ENCODE measurements at places on chromosomes 1 and 21.

DNA sequence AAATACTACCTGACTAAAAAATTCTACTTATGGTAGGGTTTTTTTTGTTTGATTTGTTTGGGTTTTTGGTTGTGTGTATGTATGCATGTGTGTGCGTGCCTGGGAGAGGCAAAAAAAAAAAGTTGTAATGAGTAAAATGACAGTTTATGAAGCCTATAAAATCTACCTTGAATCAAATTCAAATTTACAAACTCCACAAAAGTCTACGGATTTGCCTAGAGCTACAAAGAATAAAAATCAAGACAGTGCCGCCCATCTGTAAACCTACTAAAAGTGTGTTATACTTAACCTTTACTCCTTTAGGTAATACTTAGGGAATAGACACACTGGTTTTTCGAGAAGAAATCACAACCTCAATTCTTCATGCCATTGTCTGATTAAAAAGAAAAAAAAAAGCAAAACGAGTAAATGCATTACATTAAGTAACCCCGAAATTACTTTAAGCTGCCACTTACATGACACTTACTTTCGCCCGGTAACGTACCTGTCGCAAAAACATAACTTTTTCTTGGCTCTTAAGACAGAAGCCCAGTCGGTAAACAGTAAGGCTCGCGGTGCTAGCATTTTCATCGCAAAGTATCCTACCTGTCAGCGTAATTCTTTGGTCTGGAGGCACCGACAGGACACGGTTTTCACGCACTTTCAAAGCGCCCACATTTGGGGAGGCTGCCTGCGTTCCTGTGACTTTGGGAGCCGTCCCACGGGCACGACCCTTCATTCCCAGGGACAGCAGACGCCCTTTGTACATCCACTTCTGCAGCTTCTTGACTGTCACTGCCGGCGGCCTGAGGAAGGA is 951 bp downstream of the SYDE2 start:
- no peak for DNase-seq

- no peak for DNase-seq
These were observed 256.3 kb upstream of the IRF2BP2 start for GRCh38 chr1:234866007-234866866.

DNA sequence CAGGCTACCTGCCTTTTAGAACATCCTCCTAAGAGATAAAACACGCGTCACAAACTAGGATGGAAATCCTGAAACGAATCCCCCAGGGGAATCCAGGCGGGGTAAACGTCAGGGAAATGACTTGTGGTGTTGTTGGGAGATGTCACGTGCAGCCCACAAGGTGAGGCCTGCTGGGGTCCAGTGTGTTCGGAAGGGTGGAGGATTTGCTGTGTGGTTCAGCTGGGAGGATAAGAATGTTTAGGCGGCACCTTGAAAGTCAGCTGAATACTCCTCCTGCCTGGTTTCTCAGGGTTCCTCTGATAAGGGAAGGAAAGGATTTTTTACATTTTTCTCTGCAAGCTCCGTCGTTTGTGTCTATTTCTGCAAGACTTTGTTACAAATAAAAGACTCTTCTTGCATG is 74.7 kb upstream of the EFHD2 start:
- DNase-seq, result no peak

GRCh38 chr1:119449971-119450370 is 35.0 kb downstream of the HSD3B2 start:
- DNase-seq, result no peak

- no peak for DNase-seq
These were observed 85.4 kb downstream of the TBX15 start for GRCh38 chr1:118902711-118903191.

DNA sequence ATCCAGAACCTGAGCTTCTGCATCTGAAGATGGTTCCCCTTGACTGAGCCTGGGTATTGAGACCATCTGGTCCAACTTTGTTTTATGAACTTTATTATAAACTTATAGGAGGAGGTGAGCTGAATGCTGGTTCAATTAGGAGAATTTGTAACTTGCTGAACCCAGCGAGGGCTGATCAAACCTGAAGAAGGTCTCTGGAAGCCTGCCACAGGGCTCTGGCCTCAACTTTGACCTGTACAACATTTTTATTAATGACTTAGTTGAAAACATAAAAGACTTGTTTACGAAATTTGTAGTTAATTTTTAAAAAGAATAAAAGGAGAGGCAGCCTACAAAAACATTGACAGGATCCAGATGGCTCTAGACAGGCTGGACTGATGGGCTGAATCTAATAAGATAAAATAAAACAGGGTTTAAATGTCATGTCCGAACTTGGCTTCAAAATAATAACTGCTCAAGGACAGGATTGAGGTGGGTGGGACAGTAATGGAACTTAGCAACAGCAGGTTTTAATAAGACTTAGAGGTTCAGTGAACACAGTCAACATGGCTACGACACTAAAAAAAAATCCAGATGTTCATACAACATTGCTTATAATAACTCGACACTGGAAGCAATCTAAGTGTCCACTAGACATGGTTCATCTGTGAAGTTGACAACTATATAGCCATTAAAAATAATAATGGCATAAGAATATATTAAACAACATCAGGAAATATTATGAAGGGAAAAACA is 53.4 kb upstream of the GJB5 start:
- DNase-seq, result no peak

DNA sequence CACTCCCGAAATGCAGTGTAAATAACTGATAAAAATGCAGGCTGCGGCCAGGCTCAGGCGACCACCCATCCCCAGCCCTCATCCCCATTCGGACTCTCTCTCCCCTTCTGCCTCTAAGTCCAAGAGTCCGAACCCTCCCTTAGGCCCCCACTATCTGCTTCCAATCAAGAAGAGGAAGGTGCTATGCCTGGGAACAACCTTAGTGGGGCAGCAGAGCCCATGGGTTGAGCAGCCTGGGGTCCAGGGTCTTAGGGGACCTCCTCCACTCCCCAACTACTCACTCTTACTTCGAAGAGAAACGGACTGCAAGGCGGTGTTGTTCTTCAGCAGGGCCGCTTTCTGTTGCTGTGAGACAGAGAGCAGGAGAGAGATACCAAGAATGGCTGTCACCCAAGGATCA is 12.2 kb downstream of the ARHGEF2 start:
- DNase-seq, result no peak

DNA sequence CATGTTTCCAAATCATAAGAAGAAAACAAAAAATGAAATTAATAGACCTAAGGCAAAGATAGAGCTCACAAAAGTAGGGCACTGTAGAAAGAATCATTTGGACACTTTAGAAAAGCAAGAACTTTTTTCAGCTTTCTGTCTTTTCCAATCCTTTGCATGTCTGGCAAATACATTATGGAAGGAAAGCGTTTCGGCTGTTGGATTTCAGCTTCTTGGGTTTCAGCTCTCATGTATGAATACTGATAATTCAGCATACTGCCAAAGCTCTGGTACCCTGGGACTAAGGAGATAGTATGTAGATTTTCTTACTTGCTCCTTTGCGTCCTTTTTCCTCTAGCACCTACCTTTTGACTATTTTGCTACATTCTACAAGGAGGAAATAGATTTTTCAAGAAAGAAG is 375.9 kb downstream of the BRINP3 start:
- no peak for DNase-seq

DNA sequence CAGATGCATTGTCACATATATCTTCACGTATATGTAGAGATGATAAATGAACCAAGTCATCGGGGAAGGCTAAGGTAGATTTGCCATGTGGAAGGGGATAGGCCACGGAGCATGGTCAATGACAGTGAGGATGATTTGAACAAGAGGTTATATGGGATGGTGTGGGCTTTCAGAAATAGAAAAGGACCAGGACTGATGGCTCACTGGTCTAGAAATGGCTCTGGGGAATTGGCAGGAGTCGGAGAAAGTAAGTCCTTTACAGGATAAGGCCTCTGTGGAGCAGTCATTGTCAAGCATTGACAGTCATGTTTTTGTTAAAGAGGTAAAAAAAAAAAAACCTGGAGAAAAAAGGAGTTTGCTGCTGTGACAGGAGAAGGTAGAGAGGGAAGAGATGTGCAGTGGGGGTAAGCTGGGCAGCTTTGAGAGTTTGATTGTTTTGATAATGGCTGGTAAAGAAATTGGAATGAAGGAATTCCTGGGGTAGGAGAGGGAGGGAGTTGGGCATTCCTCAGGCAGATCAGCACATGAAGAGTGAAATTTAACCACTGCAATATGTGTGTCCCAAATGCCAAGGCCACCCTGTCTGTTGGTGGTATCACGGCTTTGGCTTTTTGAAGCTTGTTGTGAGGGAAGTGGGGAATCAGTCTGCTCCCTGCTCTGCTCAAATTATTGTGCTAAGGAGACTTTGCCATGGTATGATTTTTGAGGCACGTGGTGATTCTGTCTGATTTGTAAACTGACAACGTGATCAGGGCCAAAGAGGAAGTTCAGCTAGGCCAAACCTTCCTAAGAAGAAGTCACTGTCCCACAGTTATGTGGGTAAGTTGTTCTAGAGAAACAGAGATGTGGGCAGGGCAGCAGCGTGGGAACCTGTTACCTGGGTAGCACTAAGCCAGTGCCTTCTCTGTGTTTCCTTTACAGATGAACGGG is 26.0 kb downstream of the MACF1 start:
- DNase-seq, result no peak

GRCh38 chr21:37472581-37472980 is 106.0 kb downstream of the DYRK1A start:
- DNase-seq, result no peak

DNA sequence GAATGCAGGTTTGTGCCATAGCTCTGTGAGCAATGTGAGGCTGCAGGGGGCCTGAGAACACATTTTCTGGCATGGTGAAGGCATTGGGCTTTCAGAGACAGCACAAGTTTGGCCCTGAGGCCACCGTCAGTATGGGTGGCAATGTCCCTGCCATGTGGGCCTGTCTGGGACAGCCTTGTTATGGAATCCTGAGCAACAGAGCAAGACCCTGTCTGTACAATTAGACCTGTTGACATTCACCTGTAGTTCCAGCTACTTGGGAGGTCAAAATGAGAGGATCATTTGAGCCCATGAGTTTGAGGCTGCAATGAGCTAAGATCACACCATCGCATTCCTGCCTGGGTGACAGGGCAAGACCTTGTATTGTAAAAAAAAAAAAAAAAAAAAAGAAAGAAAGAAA is 35.6 kb downstream of the PRDM15 start:
- DNase-seq, result no peak

DNA sequence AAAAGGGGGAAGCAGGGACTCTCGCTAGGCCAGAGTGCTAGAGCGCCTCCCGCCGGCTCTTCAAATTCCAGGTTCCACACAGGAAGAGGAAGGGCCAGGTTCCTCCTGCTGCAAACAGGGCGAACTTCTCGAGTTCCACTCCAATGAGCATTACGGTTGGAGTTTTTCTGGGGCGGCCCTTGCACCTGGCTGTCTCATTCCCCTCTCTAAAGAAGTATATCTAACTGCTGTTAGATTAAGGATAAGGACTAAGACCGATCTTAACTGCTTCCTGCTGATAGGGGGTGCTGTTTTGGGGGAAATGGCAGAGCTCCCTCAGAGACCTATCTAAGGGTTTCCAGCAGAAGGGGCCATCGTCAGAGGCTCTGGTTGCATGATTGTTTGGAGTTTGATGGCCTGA is 138.0 kb downstream of the RABGAP1L start:
- DNase-seq, result no peak

DNA sequence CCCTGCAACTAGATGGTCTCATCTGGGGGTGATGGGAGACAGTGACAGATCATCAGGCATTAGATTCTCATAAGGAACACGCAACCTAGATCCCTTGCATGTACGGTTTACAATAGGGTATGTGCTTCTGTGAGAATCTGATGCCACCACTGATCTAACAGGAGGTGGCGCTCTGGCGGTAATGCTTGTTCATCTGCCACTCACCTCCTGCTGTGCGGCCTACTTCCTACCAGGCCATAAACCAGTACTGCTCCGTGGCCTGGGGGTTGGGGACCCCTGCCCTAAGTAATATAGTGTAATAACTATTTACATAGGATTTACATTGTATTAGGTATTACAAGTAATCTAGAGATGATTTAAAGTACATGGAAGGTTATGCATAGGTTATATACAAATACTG is 134.9 kb downstream of the CLEC20A start:
- DNase-seq, result no peak

- no peak for DNase-seq
These were observed 63.2 kb downstream of the DIRAS3 start for GRCh38 chr1:67987046-67987799.

DNA sequence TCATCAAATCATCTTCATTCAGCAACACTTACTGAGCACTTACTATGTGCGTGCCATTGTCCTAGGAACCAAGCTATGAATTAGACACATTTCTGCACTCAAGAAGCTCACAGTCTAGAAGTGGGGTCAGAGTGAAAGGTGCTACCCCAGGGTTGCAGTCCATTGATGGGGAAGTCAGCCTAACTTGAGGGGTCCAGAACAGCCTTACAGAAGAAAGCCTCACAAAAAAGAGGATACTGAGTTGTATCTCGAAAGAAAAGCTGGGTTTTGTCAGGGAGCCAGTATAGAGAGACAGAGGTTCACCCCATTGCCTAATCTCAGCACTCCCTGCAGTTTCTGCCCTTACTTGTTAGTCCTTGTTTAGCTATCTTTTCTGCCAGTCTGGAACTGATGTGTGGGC is 153.1 kb upstream of the JUN start:
- no peak for DNase-seq

DNA sequence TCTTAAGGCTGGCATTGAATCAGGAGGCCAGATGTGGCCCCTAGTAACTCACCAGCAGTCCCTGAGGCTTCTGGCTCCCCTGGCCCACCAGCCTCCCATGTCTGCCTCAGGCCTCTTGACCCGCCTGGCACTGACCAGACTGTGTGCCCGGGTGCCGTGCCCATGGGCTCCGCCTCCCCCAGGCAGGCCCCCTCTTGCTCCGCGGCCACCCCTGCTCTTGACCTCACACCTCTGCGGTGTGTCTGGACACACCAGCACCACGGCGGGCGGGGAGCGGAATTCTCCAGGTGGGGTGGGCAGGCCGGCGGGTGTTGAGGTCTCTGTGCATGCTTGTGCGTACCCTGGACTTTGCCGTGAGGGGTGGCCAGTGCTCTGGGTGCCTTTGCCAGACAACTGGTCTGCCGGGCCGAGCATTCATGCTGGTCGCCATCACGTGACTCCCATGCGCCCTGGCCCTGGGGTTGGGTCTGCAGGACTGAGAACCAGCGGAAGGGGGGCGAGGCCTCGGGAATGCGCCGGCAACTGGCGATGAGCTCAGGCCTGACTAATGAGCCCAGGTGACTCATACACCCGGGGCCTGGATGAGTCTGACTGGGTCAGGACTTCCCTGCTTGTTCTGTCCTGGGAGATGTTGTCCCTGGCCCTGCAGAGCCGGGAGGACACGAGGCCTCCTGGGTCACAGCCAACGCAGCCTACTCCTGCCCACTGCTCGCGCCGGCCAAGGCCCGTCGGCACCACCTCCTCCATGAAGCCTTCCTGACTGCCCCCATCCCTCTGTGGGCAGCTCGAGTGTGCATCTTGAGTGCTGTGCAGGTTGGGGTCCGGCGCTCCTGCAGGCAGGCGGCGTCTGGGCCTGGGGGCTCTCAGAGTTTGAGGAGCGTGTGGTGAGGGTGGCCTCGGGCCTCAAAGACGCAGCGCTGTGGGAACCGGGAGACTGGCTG is 22.6 kb downstream of the COL18A1 start:
- no peak for DNase-seq

- no peak for DNase-seq
These were observed 28.9 kb downstream of the DOP1B start for GRCh38 chr21:36185523-36185922.
